ENCODE measurements at places on chromosomes 11 and 22.

DNA sequence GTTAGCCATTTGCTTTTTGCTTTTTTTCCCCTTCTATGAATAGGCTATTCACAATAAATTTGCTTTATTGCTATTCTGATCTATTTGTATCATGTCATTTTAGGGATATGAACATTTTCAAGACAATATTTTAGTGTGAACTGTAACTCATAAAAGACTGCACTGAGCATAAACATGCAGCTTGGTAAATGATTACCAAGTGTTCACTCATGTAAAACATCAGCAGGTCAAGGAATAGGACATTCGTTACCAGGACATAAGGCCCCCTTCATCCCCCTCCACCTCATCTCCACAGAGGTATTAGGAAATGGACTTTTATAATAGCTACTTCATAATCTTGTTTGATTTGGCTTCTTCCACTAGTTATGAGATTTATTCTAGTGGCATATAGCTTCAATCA, 12.4 kb downstream of the NLRP14 start:
- no peak for DNase-seq

DNA sequence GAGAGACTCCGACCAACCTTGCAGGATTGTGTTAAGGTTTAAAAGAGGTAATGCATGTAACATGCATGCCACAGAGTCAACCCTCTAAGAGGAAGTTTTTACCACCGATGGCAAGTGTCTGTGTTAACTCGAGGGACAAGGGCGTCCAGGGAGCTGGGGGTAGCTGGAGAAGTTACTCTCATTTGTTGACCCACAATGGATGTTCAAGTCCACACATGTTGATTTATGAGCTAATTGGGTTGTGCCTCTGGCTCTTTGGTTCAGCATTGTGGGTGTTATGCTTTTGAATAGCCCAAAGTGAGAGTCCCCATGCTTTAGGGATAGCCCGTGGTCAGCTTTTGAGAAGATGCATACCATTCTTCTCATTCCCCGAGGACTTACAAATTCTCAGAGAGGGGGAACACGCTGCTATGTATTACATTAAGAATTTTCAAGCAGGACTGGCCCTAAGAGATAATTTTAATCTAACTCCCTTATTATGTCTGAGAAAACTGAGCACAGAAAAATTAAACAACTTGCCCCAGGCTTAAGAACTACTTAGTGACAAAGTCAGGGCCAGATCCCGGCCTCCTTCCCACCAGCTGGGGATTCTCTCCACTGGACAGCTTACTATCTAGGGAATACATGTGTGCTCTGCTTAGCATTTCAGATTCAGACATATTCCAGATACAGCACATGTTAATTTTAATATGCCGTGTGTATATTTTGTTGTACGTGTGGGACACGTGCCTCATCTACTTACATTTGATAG, 5.2 kb upstream of the PLET1 start:
- DNase-seq = no peak

DNA sequence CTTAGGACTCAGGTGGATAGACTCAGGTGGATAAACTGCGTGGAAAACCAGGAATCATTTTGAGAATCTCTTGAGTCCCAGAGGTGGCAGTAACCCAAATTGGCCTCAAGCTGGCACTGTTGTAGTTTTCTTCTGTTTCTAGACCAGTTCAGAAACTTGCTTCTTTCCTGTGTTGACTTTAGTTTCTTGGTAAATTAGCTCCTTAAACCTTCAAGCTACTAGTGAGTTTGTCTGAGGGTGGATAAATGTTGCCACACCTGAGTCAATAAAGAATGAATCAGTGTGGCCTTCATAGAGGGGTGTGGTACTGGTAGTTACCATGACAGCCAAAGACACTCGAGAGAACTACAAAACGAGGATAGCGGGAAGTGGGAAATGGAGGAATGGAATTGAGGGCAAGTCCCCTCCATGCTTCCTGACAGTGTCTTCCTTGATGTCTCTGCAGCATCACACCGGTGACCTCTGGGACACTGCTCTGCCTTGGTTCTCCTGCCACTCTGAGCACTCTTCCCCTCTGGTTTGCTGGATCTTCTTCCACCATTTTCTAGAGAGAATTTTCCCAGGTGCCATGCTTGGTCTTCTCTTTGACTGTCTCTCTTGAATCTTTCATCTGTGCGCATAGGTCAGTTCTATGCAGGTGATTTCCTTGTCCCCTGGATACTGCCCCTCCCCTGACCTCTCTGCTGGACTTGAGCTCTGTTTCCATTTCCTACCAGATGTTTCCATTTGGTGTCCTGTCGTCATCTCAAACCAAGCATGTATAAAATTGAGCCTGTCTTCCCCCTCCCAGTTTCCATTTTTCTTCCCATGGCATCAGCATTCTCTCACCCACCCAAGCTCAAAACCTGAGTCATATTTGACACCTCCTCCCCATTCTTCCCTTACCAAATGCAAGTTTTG, 7.2 kb downstream of the POLD4 start:
- no peak for DNase-seq

DNA sequence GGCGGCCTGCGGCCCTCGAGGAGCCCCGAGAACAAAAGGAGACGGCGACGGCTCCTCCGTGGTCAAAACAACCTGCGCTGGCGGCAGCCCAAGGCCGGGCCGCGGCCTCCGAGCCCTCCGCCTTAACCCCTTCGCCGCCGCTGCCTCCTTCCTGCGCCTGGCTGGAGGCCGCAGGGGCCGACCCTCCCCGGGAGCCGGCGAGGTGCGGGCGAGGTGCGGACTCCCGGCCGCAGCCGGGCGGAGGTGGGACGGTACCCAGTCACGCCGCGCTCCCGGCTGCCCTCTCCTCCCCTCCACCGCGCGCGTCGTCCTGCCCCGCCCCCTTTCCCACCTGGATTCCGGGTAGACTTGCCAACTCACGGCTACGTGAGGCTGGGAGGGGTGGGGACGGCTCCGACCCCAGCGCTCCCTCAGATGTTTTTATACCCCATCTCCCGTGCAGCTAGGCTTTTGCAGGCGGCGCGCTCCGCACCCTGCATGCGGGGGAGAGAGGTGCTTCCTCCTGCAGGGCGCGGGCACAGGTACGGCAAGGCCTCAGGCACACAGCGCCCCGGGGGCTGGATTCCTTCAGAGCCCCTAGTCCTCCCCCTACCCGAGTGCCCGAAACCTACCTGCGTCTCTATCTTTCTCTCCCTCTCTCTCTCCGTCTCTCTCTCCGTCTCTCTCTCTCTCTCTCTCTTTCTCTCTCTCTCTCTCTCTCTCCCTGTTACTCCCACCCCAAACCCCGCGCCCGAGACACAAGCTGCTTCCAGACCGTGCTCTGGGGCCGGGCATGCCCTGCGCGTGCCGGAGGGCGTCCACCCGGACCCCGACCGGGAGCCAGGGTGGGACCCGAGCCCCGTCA, 2.0 kb downstream of the PDGFB start:
- no peak for DNase-seq

DNA sequence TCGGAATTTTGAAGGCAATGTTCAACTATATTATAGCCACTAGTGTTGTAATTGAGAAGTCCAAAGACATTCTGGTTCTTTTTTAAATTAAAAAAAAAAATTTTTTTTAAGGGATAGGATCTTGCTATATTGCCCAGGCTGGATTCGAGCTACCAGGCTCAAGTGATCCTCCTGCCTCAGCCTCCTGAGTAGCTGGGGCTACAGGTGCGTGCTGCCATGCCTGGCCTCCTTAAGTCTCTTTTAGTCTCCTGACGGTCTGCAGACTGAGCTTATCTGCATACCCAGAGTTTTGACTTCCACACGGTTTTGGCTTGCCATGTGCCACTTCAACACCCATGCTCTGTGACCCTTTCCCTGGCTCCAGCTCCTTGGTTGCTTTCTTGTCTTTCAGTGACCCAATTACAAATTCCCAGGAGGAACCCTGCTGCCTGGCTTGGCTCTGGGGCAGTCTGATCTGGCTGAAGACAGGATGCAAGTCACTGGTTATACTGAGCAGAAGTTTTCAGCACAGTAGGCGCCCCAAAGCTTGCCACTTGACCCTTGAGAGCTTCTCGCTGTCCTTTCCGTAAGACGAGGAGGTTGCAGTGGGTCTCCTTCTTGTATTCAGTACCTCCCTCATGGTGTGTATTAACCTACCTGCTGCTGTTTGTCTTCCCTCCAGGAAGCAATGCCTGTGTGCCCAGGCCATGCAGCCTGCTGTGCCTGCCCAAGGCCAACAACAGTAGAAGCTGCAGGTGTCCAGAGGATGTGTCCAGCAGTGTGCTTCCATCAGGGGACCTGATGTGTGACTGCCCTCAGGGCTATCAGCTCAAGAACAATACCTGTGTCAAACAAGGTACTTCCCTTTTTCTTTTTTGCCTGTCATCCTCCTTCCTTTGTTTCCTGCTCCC, 113.8 kb upstream of the SORL1-AS1 start:
- no peak for DNase-seq

DNA sequence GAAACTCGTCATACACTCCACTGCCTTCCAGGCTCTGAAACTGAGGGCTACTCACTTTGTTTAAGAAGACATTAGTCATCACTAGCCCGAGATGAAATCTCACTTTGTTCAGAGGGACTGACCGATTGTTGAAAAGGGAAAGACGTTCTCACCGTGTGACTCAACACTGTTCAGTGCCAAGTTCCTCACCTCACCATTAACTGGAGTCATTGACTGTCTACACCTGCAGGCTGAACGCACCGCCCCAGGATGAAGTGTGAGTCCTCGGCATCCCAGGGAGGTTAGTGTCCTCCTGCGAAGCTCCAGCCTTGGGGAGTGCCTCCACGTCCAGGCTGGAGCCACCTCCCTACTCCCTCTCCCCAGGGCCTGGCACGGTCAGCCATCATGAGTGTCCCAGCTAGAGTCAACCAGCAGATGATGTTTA, 30.4 kb downstream of the FADD start:
- DNase-seq = no peak

Data from NCI-H446 (cell line).